ENCODE measurements at places on chromosomes 3 and 15.

- DNase-seq, result peak; percentile 38
Measured at GRCh38 chr3:188834349-188834748, 337.4 kb upstream of the TPRG1 start.

GRCh38 chr3:36380221-36381031, at the start of gene STAC:
TSS of gene STAC (plus strand) at chr3:36380504. CDS start at chr3:36380644, 140 bp downstream.
- peak; percentile 26 for DNase-seq

DNA sequence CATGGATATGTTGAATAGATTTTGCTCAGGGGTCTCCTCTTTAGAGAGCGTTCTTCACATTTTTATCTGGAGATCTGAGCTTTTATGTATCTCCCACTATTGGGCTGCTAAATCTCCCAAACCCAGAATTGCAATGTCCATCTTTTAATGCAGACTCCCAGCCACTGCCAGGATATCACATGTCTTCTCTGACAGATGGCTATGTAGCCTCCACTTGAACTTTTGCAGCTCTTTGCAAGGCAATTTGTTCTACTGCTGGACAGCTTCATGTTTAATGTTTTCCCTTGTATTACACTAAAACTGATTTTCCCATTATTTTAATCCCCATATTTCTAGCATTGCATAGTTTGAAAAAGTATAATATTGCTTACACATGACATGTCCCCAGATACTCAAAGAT, 177.2 kb downstream of the LPP start:
- no peak for DNase-seq

DNA sequence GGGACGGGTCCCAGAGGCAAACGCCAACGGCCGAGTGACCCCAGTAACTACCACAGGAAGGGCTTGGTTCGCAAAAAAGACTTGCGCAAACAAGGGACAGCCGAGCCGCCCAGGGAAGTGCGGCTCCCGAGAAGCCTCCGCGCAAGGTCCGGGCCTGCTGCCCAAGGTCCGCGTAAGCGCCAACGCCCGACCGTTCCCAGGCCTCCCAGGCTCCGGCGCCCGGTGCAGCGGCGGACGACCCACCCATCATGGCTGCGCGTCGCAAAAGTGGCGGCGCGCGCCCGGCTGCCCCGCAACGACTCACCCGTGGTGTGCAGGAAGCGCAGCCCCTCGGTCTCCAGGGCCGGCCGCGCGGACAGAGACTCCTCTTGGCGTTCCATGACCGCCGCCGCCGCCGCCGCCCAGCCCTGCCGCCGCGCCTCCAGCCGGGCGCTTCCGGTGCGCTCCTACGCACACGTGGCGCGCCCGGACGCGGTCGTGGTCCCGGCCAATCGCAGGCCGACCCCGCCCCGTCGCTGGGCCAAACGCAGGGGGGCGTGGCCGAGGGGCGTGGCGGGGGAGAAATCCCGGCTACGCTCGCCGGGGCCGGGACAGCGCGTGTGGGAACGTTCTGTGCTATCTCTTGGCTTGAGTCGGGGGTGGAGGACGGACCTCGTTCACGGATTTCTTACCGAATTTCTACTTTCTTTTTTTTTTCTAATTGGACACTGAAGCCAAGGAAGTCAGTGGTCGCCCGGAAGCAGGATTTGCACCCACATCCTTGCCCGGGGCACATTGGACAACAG, at the start of gene SELENOS:
Gene SELENOS, minus strand, starts transcription at position 448 of the 785 bp plus-strand sequence. Its CDS starts 68 bp downstream, at position 380.
- DNase-seq, result peak; percentile 92

DNA sequence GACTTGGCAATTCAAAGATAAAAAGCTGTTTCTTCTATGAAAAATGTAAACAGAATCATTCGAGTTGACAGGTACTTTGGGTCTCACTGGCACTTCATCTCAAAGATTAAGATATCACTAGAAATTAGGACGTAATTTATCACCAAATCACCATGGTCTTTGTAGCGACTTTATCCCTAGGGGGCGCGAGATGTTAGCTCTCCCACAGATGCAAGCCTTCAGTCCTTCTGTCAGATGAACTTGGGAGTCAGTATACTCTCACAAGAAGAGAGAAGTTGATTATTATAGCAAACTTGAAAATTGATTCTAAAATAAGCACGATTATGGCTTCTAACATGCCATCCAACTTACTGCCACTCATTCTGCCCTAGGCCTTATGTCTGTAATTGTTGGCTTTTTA, 150.3 kb downstream of the ALCAM start:
- no peak for DNase-seq

DNA sequence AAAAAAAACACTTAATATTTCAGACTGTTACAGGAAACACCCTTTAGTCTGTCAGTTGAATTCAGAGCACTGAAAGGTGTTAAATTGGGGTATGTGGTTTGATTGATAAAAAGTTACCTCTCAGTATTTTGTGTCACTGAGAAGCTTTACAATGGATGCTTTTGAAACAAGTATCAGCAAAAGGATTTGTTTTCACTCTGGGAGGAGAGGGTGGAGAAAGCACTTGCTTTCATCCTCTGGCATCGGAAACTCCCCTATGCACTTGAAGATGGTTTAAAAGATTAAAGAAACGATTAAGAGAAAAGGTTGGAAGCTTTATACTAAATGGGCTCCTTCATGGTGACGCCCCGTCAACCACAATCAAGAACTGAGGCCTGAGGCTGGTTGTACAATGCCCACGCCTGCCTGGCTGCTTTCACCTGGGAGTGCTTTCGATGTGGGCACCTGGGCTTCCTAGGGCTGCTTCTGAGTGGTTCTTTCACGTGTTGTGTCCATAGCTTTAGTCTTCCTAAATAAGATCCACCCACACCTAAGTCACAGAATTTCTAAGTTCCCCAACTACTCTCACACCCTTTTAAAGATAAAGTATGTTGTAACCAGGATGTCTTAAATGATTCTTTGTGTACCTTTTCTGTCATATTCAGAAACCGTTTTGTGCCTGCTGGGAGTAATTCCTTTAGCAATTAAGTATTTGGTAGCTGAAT, 17.9 kb downstream of the TMEM43 start:
- no peak for DNase-seq

DNA sequence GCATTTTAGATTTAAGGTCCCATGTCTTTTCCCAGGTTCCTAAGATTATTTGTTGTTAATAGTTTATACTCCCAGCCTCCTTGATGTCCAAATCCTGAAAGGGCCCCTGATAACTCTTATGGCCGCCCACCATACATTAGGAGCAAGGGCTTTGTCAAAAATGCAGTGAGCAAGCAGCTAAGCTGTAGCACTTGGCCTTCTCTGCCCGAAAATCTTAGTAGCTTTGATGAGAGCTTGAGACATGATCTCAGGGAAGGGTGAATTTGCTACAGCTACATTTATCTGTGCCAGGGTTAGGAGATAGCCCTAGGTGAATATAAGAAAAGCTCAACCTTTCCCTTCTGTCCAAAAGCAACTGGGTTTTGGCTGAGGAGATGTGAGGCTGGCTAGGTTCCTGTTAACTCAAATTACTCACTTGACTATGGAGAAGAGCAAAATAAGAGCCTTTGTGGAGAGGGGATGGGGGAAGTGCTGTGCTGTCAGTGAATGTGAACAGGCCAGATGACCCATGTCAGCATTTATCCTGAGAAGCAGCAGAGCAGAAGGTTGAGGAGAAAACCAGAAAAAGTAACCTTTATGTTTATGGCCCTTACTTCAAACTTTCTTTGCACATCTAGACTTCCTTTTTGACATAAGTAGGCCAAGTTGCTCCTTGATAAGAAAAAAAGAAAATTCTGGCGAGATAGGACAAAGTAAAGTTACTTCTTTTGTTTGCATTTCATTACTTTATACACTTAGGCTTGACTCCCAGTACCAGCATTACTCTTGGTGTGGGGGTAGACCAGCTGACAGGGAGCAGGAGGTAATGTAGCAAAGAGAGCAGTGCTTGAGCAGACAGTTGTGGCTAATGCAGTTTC, 21.1 kb downstream of the MAPK6 start:
- no peak for DNase-seq

GRCh38 chr3:172918568-172919296, 168.2 kb downstream of the ECT2 start:
- no peak for DNase-seq

- no peak for DNase-seq
Measured at GRCh38 chr3:37154668-37155314, 19.6 kb downstream of the LRRFIP2 start.

DNA sequence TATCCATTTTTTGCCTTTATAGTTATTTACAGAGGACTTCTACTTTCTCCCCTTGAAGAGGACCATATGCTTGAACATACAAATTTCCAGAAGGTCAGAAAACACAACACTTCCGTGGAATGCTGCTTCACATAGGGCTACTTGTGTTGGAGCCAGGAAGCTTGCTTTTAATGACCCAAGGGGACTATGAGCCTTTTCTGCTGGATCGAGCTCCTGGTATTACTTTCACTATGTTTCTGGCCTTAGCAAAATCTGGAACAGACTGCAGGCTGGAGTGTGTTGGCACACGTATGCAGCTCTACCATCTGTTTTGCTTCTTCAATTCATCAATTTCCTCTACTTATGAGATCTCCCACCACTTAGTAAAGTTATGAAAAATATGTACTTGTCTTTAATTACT, 69.3 kb upstream of the CBLB start:
- DNase-seq, result no peak

GRCh38 chr3:57500506-57500905, 43.6 kb downstream of the DNAH12 start:
- no peak for DNase-seq

- DNase-seq, result no peak
Measured at GRCh38 chr15:49692514-49693090, 71.8 kb downstream of the DTWD1 start.

- no peak for DNase-seq
Measured at GRCh38 chr3:19202303-19202702, 54.0 kb downstream of the KCNH8 start.

GRCh38 chr3:48514431-48515227, 10.7 kb upstream of the SHISA5 start:
- DNase-seq, result no peak

- DNase-seq, result no peak
Measured at GRCh38 chr3:141941093-141941492, 64.7 kb downstream of the ATP1B3 start.

GRCh38 chr3:111667621-111668239, 72.6 kb upstream of the ZBED2 start:
- DNase-seq, result no peak

GRCh38 chr3:127418560-127419147, 130.8 kb upstream of the PRR20G start:
- DNase-seq, result no peak

GRCh38 chr3:83003917-83004316, 1242.5 kb upstream of the GBE1 start:
- no peak for DNase-seq

GRCh38 chr3:51887620-51888019, 12.2 kb upstream of the IQCF5 start:
- no peak for DNase-seq

DNA sequence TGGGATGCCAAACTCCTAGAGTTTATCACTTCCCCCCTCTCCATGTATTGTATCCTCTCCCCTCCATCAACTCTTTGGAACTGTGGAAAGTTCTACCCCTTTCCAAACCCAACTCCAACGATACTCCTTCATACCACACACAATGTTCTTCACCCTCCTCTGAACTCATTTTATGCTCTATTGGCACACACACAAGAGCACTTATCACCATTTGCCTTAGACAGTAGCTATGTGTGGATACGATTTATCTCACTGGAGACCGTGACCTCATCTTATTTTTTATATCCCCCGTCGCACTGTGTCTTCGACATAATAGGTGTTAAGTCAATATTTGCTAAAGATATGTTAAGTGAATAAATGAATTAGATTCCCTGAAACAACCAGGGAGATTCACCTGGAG, 316.5 kb upstream of the PROK2 start:
- no peak for DNase-seq

DNA sequence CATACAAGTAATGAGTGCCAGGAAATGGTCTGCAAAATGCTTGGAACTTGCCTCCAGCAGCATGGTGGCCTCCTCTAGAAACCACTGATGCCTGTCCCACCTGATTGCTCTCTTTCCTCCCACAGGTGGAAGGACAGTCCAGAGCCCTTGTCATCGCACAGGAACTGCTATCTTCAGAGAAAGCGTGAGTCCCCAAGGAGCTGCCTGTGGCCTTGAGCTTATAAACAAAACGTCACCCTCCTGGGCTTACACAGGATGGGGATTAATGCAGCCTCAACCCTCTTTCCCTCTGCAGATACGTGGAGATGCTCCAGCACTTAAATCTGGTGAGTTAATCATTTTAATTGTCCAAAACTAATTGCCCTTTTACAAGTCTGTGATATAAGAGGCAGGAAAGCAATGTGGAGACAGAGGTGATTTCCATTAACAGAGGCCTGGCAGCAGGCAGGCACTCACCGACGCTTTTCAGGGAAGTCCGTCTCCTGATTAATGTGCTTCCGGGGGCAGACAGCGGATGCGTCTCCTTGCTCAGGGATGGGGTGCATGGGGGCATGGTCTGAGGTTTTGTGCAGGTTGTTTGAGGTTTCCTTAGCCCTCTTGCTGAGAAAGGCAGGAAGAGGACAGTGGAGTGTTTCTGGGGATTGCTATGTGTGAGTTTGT, 61.8 kb downstream of the FGD5 start:
- DNase-seq, result peak; percentile 28

DNA sequence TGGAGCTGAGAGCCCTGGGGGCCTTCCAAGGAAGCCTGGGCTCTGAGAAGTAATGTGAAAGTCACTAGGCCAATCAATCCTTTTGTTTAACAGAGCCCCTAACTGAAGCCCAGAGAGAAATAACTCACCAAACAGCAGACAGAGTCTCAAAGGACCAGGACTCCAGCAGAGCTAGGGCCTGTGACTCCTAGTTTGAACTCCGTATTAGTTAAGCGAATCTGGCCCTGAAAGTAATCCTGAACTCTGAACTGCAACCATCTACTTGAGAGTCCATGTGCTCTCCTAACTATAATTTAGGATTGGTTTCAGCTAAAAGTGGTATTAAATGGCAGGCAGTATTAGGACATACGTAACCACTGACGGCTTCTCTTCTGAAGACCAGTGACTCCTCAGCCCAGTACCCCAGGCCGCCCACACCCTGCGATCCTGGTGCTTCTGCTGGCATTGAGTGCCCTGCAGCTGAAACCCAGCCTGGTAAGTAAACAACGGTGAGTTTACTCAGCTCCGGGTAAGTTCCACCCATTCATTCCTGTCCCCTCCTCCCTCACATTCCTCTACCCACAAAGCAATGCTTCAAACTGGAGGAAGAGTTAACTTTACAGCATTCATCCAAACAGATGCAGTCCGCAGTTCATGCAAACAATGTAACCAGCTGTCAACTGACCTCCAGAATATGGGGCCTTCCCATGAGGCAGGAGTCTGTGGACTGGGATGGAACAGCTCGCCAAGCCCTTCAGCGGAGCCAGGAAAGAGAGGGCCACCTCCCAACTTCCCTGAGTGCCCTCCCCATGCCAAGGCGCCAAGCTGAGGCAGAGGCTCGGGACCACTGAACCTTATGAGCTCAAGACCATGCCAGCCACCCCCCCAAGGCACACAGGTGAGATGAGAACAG, 7.3 kb downstream of the MYO5C start:
- no peak for DNase-seq

DNA sequence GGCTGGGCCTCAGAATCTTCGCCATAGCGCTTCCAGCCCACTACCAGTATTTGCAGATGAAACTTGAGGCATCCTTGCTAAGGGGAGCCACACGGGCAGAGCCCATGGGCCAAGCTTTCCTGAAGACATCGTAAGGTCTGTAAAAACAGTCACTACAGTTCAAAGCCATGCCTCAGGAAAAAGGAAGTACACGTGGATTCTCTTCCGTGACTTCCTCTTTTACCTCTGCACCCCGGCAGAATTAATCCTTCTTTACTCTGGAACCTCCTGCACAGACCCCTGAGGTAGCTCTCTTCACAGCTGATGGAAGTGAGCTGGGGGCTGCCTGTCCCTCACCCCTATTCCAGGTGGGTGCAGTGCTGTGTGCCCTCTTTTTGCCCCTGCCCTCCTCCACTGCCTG, 129.2 kb downstream of the CHDH start:
- no peak for DNase-seq

GRCh38 chr3:34239875-34240274, 441.4 kb downstream of the PDCD6IP start:
- DNase-seq, result no peak

- DNase-seq, result no peak
Measured at GRCh38 chr3:120263792-120264191, 21.2 kb downstream of the GPR156 start.
